Osteoblast (primary cell): ENCODE measurements at places on chromosomes 11 and 22. TPM values are rescaled to one million over a fixed set of nuclear protein-coding genes. Genes with fewer than 3 reads are reported as not detected.

Gene TRIM49D2
- 0.29 TPM in 1 of 2 replicates, not detected in the other for total RNA-seq

GRCh38 chr11:23023319-23023718 is 163.0 kb upstream of the CCDC179 start:
- DNase-seq = no peak

Gene OR8D1
- not detected in 2 replicates for total RNA-seq

Gene SEC14L3
- total RNA-seq = not detected in 2 replicates

- peak; percentile 77 for DNase-seq
Observed at GRCh38 chr22:41094041-41094593, 1.7 kb downstream of the EP300 start.

GRCh38 chr11:124622531-124623451 is at the start of gene TBRG1:
TBRG1 (plus strand) TSS chr11:124622864; CDS start chr11:124623084, 220 bp downstream.
- DNase-seq = peak; percentile 90

Gene GPHA2
- total RNA-seq = not detected in 2 replicates

DNA sequence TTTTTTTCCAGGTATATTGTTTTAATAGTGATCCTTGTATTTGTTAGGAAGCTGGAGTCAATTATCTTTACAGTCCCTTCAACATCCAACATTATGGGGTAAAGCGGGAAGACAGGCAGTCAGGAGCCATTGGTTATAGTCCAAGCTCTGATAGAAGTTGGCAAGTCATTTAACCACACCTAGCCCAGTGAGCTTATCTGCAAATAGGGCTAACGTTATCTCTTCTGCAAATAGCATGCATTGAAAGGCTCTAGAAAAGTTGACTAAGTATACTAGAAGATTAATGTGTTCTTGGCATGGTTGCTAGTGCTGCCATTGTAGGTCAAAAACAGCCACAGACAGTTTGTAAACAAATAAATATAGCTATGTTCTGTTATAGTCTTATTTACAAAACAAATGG is 520.7 kb downstream of the OPCML start:
- DNase-seq = no peak

Gene GDPD4
- not detected in 2 replicates for total RNA-seq

- peak; percentile 37 for DNase-seq
Observed at GRCh38 chr11:36492724-36493304, 17.3 kb downstream of the TRAF6 start.

Gene PLAAT4
- 18.9 and 26.1 TPM in 2 replicates for total RNA-seq

DNA sequence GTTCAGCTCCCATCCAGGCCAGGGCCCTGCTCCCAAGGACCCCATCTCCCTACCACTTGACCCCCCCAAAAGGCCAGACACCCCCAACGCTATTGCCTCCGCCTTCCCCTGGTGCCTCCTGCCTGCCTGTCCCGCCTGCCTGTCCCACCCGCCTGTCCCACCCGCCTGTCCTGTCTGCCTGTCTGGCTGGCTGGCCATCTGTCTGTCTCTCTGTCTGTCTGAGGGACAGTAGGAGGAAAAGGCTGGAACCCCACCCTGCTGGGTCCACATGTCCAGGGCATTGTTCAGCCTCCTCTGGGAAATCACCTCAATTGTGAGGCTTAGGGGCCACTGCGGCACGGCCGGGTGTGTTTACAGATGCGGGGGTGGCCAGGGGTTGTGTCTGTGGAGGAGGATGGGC is 25.3 kb upstream of the CBX7 start:
- no peak for DNase-seq

- no peak for DNase-seq
Observed at GRCh38 chr11:80937842-80938241, 1497.0 kb upstream of the TENM4 start.

Gene ACAT1
- 96.6 and 105 TPM in 2 replicates for total RNA-seq

Gene WT1
- total RNA-seq = under 0.01 TPM in 1 of 2 replicates, not detected in the other

DNA sequence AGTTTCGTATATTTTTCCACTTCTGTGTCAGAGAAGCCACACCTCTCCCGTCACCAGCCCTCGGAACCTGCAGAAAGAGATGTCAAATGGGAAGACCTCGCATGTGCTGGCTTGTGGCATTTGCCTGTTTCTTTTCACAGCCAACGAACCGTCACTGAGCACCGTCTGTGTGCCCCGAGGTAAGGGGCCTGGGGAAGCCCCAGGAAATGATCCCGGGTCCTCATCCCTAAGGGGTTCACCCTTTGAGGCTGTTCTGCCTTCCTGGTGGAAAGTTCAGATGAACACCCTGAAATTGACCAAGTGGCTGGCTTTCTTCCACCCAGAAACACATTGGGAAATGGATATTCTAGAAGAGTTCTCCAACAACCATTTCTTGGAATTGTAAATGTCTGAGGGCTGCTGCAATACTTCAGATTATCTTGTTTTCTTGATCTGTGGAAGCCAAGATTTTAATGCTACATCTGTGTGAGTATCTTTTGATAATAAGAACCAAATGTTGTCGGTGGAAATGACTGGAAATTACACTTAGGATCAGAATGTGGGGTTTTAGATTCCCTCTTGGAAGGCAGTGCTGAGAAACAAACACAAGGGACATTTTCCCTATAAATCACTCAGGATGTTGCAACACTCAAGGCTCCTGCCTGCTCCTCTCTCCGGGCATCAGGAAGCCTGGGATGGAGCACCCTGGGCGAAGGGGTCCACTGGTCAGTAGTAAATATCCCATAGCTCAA is 37.6 kb downstream of the RIBC2 start:
- DNase-seq = peak; percentile 95

- no peak for DNase-seq
Observed at GRCh38 chr11:110601936-110602335, 110.3 kb downstream of the ARHGAP20 start.

GRCh38 chr11:75337195-75337654 is 14.2 kb downstream of the ARRB1 start:
- peak; percentile 92 for DNase-seq

- no peak for DNase-seq
Observed at GRCh38 chr11:119351232-119351631, 4.7 kb upstream of the MFRP start.

Gene MMP7
- total RNA-seq = under 0.01 TPM in 1 of 2 replicates, not detected in the other

GRCh38 chr11:110755941-110756340 is 43.7 kb upstream of the ARHGAP20 start:
- DNase-seq = no peak

GRCh38 chr11:102316346-102316904 is 859 bp upstream of the BIRC3 start:
- no peak for DNase-seq

Gene NUP98
- 114 and 119 TPM in 2 replicates for total RNA-seq

- peak; percentile 87 for DNase-seq
Observed at GRCh38 chr22:17159504-17159951, 451 bp upstream of the HDHD5 start.

GRCh38 chr11:33016654-33017053 is 976 bp downstream of the DEPDC7 start:
- DNase-seq = peak; percentile 25

GRCh38 chr11:109362059-109362458 is 59.9 kb upstream of the C11orf87 start:
- DNase-seq = peak; percentile 6

- DNase-seq = no peak
Observed at GRCh38 chr11:44454666-44455065, 110.8 kb upstream of the CD82 start.

Gene C11orf42
- not detected in 2 replicates for total RNA-seq

Gene MRGPRF
- total RNA-seq = 39.4 and 41.5 TPM in 2 replicates

DNA sequence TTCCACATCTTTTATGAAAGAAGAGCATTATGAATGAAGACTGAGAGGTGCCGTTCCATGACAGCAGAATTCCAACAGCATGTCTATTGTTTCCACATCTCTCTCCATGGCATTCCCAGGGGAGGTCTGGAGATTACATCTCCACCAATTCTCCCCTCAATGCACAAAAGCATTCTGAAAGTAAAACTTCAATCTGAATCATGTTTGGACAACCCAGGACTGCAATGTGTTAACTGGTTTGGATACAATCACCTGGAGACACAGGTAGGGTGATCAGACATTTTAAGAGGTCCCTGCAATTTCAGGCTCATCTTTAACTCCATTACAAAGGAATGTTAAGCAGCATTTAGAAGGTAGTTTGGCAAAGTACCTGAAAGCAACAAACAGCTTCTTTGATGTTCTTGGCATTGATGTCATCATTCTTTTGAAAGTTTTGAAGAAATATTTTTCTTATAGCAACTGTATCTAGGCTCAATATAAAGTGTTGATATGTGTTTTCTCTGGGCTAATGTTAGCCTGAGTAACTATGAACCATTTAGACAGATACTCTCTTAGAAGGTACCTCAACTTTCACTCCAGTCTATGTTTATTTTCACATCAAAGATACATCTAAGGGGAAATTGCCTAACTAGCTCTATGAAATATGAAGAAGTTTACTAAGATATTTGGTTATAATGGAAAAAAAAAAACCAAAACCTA is 181.4 kb upstream of the MTMR2 start:
- DNase-seq = no peak

DNA sequence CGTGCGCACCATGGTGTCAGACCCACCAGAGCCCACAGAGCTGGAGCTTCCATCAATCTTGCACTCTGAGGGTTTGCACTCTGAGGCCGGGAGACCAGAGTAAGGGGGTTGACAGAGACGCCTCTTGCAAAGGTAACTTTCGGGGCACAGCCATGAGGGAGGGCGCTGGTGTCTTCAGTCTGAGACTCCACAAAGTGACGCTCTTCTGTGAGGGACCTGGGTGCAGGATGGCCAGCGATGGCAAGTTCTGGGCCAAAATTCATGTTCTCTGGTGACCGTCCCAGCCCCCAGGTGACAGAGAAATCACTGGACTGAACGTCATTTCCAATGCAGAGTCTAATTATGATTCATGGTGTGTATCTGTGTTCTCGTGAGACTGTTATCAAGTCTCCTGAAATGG is 1395.2 kb downstream of the TBC1D22A start:
- DNase-seq = no peak

Gene GNAZ
- 0.29 and 0.72 TPM in 2 replicates for total RNA-seq

DNA sequence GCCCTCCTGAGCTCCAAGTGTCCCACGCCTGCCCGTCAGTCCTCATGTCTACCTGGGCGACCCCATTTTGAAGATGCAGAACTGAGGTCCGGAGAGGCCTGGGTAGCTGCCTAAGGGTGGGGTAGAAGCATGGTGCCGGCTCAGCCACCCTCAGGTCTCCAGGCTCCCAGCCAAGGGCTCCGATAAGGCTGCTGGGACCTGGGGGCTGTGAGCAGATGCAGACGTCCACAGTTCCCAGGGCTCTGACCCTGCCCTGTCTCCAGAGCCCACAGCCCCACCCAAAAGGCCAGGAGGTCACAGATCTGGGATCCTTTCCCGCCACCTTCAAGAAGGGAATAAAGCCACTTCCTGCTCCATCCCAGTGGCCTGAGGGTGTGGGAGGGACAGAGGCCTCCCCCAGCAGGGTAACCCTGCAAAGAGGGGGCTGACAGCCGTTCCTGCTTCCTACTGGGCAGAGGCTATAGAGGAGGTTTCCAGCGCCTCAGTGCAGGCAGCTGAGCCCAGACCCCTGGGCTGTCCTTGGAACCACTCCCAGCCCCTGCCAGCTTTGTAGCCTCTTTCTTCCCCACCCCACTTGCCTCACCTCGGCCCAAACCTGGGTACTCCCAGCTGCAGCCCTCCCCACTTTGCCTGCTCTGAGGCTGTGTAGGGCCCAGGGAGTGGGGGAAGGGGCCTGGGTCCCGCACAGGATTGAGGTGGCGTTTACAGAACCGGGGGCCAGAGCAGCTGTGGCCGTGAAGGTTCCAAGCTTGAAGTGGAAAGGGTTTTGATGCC is 85.5 kb downstream of the CDKN1C start:
- DNase-seq = peak; percentile 90

GRCh38 chr22:25069758-25070481 is 117.4 kb downstream of the KIAA1671 start:
- no peak for DNase-seq

GRCh38 chr11:75558939-75559843 is 2.9 kb upstream of the SERPINH1 start:
- DNase-seq = peak; percentile 88

DNA sequence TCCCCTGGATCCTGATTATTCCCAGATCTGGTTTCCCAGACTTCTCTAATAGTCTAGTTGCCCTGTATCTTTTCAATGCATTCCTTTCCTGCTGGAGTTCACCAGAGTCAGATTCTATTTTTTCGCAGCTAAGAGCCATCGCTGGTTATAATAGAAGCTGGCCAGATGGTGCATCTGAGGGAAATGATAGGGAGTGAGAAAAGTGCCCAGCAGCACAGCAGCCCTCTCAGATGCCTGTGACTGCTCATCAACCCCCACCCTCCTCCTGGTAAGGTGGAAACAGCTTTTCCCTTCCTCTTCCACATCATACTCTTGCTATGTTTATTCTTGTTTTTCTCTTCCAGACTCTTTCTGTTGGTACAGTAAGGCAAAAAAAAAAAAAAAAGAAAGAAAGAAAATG is 12.8 kb downstream of the OR8A1 start:
- no peak for DNase-seq

Gene B3GAT1
- total RNA-seq = not detected in 2 replicates

DNA sequence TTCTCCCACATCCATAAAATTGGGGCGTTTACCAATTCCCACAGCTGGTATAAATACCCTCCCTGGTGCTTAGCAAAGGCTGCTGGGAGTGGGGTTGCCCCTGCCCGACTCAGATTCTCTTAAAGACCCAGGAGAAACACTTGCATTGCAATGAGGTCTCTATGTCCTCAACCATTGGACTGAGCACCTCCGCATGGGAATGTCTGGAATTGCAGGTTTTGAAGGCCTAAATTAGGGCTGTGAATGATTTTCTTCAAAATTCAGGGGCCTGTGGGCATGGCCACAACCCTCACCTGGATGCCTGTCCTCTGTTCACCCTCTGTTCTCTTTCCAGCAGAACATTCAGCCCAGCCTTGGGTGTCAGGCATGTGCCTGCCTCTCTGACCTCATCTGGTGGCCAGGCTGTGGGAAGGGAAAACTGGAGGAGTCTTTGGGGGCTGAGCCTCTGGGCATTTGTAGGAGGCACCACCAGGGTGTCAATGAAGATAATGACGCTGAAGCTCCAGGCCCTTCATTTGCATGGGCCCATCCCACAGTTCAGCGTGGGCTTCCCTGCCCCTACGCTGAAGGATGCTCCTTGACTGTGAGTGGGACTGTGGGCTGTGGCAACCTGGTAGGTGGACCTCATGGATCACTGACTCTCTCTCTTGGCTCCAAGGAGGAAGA is 52.7 kb upstream of the MYEOV start:
- no peak for DNase-seq

Gene RRP7A
- 21.5 and 29.0 TPM in 2 replicates for total RNA-seq

DNA sequence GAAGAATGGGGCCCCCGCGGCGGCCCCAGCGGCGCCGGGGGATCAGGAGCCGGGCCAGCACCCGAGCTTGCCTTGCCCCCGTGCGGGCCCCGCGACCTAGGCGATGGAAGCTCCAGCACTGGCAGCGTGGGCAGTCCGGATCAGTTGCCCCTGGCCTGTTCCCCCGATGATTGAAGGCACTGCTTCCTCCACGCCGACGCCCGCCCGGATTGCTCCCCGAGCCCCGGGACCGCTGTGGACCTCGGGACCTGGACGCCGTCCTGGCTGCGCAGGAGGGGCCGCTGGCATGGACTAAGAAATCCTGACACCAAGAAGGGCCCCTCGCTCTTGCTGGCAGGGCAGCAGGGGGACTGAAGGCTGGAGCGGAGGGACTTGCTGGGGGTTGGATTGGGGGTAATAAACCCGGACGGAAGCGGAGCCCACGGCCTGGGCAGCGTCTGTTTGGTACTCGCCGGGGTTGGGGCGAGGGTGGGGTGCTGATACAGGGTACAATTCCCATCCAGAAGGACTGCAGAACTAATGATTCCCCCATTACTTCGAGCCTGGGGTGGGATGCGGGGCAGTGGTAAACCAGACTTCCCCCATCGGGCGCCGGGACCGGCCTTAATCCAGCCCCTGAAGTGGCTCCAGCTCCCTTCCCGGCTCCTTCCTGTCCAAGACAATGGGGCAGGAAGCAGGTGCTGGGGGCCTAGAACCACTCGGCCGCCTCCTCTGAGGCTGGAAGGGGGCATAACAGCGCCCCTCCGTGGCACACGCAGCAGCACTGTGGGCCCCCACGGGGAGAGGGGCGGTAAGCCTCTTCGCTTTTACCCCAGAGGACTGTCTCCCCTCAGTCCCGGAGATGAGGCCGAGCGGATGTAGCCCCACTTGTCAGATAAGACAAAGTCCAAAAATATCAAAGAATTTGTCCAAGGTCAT is 1.0 kb downstream of the CCDC85B start:
- peak; percentile 86 for DNase-seq
